ENCODE measurements at places on chromosomes 16 and 17. TPM values are rescaled to one million over a fixed set of nuclear protein-coding genes. Genes with fewer than 3 reads are reported as not detected.
A peak's percentile ranks its signal among the peaks of the same experiment; 100 is the strongest.

Gene KRTAP2-2
- not detected for total RNA-seq

Gene RAB11FIP4
- 4.4 TPM for total RNA-seq

Gene LGALS9B
- not detected for total RNA-seq

GRCh38 chr17:62673614-62674362, 46.3 kb downstream of the MRC2 start:
- no peaks in the 10 kb centered on the region for H3K27me3 ChIP-seq
- no peak overlapping the region for H3K4me3 ChIP-seq
- H3K4me1 ChIP-seq: no peaks in the 10 kb centered on the region

DNA sequence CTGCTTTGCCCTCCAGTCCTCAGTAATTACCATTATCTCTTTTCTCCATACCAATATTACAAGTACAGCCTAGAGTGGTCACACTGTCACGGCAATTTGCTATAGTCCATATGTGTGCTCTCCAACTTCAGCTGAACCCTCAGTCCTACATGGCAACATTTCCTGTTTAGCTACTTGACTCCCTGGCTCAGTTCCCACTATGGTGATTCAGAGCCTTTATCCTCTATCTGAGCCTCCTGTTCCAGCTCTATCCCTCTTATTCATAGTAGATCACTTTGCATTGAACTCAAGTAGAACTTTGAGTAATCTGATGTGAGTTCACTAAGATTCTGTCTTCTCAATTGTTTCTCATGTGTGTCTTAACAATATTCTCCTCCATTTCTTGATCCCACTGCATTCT, 43.7 kb upstream of the GOSR1 start:
- H3K27me3 ChIP-seq: no peaks in the 10 kb centered on the region
- H3K36me3 ChIP-seq: peaks cover 13% of the 10 kb centered on the region
- no peaks in the 10 kb centered on the region for H3K4me1 ChIP-seq
- H3K27ac ChIP-seq: no peak overlapping the region
- no peak for DNase-seq

- no peaks in the 10 kb centered on the region for H3K4me1 ChIP-seq
- no peak overlapping the region for H3K4me3 ChIP-seq
- DNase-seq: no peak
Measured at GRCh38 chr17:81379523-81379942, 15.7 kb upstream of the BAHCC1 start.

DNA sequence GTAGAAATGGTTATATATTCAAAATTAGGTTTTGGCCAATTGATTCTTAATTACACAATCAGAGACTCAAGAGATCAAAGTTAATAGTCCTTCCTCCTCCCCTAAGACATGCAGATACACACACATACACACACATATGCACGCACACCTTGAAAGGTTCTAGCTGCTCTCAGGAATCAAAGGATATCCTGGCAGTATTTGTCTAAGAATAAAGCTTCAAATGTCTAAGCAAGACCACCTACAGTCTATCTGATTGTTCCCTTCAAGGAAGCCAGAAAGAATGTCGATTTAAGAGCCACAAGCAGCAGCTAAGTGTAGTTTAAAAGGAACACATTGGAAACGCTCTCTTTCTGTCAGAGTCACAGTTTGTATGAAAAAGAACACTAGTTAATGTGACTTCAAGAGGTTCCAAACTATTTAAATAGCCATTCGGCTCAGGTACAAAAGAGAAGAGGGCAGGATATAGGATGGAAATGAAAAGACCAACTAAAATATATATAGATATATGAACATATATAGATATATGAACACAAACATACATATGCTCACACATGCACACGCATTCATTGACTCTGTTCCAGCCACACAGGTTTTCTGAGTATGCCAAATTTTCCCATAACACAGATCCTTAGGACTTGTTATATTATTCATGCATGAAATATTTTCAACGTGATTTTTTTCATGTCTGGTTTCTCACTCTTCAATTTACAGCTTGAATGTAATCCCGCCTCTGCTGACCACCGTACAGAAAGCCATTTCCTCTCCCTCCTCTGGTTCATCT, 79.0 kb downstream of the CDH8 start:
- H3K36me3 ChIP-seq: no peaks in the 10 kb centered on the region
- H3K27ac ChIP-seq: no peak overlapping the region
- no peak overlapping the region for H3K4me3 ChIP-seq

GRCh38 chr17:3738562-3739295, 15.0 kb downstream of the HASPIN start:
- DNase-seq: no peak
- no peaks in the 10 kb centered on the region for H3K27me3 ChIP-seq
- H3K4me3 ChIP-seq: peak overlapping the region; percentile 10
- H3K27ac ChIP-seq: peak overlapping the region; percentile 64
- no peaks in the 10 kb centered on the region for H3K4me1 ChIP-seq
